ENCODE measurements at places on chromosomes 11 and 22.

- DNase-seq, result no peak
Measured at GRCh38 chr11:6320411-6321155, at the start of gene CAVIN3. CAVIN3 (minus strand) TSS chr11:6320501; CDS start chr11:6320476, 25 bp downstream.

GRCh38 chr11:129612447-129612961 is 203.1 kb upstream of the TMEM45B start:
- DNase-seq, result peak; percentile 51

DNA sequence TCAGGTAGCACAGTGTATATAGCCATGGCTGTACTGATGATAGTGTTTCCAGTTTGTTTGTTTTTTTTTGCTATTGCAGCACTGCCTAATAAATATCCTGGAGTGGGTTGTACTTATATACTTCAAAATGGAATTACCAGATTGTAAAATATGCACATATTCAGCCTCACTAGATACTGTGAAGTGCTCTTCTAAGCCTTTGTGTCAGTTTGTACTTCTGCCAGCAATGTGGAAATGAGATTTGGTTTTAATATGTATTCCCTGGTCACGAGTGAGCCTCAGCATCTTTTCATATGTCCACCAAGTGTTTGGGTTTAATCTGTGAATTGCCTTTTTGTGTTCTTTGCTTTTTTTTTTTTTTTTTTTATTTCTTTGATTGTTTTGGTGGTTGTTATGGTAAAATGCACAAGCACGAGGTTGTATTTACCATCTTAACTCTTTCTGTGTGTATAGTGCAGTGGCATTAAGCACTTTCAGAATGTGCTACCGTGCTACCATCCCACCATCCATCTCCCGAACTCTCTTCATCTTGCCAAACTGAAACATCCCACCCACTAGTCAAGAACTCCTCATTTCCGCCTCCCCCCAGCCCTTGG is 34.9 kb downstream of the ST3GAL4 start:
- no peak for DNase-seq

DNA sequence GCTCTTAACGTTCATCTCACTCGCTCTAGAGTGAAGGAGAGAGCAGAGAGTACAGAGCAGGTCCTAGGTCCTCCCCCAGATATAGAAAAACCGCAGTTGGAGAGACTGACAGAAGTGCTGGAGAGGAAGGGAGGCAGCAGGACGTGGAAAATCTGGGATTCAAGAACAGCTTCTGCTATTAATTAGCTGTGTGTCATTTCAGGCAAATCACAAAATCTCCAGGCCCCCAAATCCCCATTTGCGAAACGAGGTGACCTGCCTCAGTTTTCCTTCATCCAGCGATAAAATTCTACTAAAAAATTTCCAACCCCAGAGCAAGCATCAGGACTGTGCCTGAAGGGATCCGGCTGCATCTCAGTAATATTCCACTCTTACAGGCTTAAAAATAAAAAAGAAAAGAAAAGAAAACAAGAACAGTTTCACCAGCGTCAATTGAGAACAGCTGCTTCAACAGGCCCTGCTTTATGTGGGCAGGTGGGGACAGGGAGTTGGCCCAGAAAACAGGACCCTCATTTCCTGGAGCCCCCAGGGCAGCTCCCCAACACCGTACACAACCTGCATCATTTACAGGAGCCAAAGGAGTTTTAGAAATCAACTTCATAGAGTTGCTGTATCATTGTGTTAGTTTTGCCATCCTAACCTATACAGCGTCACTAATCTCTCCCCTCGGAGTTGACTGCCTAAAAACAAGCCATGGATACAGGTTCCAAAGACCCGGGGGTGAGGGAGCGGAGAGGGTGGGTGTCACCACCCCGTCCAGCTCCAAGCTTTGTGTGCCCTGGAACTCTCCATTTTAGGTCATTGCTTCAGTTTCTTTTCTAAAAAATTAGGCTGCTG is 2.3 kb upstream of the MALAT1 start:
- DNase-seq, result no peak

GRCh38 chr11:76841923-76842452 is 18.7 kb upstream of the ACER3 start:
- DNase-seq, result no peak

DNA sequence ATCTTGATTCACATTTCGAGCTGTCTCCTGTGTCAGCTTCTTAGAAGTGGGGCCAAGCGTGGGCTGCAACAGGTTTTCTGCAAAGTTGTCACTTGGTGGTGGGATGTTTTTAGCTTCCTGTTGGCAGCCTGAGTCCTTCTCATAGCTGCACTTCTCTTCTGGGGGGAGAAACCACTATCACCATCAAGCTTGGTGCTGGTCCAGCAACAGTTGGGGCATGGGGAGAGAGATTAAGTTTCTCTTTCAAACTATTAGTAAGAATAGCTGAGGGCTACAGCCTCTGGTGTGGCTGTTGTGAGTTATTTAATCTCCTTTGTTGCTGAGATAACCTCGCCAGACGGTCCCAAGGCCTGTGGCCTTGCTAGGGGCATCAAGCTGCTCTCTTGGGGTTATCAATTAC is 123.3 kb upstream of the CRYBB3 start:
- DNase-seq, result no peak

DNA sequence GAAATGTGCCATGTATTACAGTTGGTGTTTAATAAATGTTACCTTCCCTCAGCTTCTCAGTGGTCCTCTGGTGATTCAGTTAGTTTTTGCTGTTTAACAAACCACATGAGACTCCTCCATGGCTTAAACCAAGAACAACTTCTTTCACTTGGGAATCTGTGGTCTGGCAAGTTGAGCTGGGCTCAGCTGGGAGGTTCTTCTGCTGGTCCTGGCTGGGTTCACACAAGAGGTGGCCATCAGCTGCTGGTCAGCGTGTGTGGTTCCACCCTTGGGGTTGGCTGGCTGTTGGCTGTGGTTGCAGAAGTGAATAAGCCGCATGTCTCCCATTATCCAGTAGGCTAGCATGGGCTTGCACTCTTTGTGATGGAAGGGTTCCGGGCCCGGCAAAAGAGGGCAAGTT is 160.5 kb downstream of the MIAT start:
- no peak for DNase-seq

GRCh38 chr11:64021757-64022093 is 14.0 kb upstream of the FLRT1 start:
- no peak for DNase-seq

DNA sequence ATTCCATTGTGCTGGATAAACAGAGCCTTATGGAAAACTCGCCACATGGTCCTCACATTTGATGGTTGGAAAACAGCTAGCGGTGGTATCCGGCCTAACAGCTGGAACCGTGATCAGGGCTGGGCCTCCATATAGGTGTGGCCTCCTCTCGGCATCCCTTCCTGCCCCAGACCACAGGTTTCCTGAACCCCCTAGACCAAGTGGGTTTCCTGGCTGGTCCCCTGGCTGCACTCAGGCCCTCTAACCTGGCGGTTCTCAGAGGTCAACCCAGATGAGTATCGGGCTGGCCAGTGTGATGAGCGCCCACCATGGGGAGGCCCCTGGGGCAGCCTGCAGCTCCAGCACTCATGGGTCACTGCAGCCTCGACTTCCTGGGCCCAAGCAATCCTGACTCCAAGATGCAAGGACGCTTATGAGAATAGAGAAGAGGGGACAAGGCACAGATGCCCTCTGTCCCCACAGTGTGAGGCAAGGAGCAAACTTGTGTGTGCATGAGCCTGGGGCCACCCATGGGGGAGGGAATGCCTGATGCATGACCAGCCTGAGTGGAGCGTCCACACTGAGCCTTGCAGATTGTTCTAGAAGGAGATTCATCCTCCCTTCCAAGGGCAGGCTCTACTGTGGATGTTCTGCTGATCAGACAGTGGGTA is 53.4 kb upstream of the WNT7B start:
- no peak for DNase-seq

- no peak for DNase-seq
Measured at GRCh38 chr11:65492637-65493366, 6.0 kb upstream of the MALAT1 start.

DNA sequence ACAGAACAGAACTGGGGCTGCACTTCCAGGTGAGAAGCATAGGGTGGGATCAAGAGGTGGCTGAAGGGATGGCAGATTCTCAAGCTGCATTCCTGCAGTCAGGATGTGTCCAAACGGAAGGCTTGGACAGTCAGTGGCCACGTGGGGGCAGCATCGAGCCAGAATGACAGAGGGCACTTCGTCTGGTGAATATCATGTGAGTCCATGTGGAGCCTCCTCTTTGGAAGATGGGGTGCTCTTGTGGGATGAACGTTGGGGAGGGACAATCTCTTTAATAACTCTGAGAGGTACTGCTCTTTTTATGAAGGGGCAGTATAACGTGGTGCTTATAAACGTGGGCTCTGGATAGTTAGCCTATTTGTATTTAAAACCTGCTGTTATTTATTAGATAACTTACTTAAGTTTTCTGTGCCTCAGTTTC is 154.9 kb upstream of the NAV2 start:
- DNase-seq, result peak; percentile 13

DNA sequence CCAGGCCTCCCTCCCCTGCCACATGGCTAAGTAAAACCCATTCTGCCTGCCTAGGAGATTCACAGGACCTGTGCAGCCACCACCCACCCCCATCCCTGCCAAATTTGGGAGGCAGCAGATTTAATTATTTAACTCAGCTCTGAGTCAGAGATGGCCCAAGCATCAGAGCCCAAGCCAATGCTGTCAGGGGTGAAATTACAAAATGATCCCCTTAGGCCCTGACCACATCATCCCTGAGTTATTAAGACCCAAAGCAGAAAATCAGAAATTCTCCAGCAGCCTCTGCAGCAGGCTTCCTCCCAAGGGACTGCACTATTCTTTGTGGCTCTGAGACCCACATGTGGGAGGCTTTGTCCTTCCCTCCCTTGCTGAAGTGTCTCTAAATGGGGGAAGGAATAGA is 52.8 kb upstream of the RRAS2 start:
- DNase-seq, result no peak

DNA sequence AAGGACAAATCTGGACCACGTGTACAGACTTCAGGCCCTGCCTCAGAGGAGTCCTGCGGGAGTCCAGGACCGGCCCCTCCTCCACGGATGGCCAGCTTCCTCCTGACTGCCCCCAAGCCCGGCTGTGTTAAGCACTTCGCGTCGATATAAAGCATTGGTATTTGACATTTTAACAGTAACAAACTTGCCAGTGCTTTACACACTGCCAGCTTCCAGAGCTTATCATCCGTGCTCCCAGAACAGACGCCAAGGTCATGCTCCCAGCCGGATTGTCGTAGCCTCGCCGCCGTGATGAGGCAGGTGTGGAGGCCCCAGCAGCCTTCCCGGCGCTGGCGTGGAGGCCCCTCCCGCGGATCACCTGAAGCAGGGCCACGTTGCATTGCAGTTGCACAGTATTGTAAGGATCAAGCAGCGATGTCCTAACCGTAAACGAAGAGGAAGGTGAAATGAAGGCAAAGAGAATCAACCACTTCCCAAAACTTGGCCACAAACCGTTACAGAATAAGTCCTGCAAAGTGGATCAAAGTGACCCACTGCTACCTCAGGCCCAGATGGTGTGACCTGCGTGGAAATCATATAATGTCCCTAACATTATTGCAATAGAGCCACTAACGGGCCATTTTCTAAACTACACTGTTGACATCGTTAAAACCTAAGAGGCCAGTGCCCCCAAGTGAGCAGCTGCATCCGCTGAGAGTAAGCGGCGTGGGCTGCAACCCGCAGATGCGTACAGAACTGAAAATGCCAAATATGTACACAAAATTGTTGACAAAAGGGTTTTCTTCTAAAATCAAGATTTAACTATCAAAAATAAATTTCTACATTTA is 51.6 kb downstream of the CERK start:
- DNase-seq, result no peak

DNA sequence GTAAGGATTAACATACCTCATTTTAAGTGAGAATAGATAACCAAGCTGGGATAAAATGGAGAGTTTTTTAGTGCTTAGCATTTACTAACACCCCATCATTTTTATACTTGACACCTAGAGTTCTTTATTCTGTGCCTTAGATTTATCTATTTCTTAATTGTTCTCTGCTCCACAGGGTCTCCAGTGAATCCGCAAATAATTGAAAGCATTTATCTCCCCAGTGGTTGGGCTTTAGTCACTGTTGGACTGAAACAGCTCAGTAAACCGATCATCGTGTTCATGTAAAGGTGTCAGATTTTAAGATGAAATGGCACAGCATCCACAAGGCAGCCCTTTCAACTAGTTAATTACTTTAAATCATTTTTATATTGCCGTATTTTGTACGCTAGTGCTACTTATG is 17.8 kb upstream of the GRIA4 start:
- DNase-seq, result no peak

DNA sequence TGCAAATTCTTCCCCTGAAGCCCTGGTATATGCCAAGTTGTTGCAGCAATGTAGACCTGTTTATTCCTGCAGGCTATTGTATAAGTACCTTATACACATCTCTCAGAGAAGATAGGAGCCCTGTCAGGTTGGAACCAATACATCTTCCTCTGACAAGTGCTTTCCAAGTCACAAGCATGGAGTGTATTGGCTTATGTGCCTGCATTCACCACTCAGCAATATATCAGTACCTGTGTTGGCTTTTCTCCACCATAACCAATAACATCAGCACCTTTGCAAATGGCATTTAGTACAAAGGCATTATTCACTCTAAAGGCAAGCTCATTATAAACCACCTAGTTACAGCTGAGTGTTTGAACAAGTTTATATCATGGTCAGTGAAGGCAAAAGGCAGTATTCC is 611.7 kb upstream of the CNTN5 start:
- DNase-seq, result no peak

DNA sequence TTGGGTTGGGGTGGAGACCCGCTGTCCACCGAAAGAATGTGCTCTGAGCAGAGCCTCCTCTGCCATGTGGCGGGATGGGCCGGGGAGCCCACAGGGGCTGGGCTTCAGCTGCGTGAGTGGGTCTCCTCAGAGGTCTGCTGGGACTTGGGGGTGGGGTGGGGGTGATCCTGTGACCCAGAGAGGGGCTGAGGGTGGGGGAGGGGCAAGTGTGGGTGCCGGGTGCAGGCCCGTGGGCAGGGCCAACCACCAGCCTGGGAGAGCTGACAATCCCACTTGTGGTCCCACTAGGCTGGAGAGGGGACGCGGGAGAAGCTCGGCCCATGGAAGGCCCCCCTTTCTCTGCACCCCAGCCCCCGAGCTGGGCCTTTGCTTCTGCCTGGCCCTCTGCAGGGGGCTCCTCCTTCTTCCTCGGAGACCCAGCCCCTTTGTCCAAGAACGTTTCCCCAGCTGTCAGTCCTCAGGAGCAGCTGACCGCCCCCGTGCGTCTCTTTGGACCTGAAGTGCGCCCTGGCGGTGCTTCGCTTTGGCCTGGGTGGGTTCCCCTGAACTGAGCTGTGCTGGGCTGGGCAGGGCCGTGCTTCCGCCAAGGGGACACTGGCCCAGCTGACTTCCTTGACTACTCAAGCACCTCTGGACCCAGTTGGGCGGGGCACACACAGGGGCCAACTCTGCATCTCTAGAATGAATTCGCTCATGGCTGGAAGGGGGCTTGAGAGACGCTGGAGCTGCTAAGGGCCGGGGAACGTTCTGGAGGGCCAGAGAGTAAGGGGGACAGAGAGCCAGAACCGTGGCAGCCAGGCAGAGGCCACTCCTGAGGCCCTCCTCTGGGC is 30.2 kb downstream of the OSBPL5 start:
- no peak for DNase-seq

- DNase-seq, result no peak
Measured at GRCh38 chr11:75024068-75024449, 35.3 kb downstream of the NEU3 start.
